Fibroblast of lung (primary cell): ENCODE measurements at places on chromosomes 5 and 9. TPM values are rescaled to one million over a fixed set of nuclear protein-coding genes. Genes with fewer than 3 reads are reported as not detected.

IFNA21 gene
- total RNA-seq, result not detected in 2 replicates

FOXD4 gene
- total RNA-seq, result 0.17 and 0.26 TPM in 2 replicates

LCN9 gene
- not detected in 2 replicates for total RNA-seq

WWC1 gene
- 2.5 and 4.9 TPM in 2 replicates for total RNA-seq

GRPEL2 gene
- total RNA-seq, result 29.6 and 30.8 TPM in 2 replicates

GABRA6 gene
- total RNA-seq, result not detected in 2 replicates

ASS1 gene
- 223 and 276 TPM in 2 replicates for total RNA-seq

PCDHGB2 gene
- total RNA-seq, result 3.1 and 4.6 TPM in 2 replicates

LCP2 gene
- under 0.01 TPM in 1 of 2 replicates, not detected in the other for total RNA-seq

SLC6A18 gene
- total RNA-seq, result not detected in 2 replicates

NUDT12 gene
- total RNA-seq, result 9.8 and 15.4 TPM in 2 replicates

MYOT gene
- total RNA-seq, result not detected in 2 replicates

SPINK13 gene
- total RNA-seq, result not detected in 2 replicates

CCDC192 gene
- total RNA-seq, result not detected in 2 replicates

DNA sequence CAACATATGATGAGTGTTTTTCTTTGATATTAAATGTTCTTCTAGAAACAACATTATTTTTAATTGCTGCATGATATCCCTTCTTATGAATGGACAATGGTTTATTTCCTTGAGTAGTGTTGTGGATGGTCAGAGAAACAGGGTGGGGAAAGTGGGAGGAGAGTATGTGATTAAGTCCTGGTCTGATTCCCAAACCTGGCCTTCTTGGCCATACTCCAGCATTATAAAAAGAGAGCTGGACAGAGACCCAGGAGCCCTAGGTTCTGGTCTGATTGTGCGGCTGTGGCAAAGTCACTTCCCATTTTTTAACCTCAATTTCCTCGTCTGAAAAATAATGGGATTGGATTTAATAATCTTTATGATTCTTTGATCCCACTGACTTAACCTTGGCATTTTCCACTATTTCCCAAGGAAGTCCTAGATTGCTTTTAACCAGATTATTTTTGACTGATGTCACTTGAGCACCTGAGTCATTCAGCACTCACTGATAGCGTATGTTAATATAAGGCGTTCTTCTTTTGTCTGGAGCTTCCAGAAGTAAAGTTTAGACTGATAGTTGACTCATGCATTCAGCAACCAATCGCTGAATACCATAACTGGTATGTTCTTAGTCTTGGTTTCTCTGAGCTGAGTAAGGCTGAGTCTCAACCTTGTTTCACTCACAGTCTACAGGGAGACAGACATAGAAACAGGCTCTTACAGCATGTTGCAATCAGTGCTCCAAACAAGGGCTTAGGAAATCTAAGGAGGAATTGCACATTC is 26.2 kb downstream of the OSMR start:
- DNase-seq, result peak; percentile 99

- no peak for DNase-seq
These were observed 21.4 kb upstream of the CEP78 start for GRCh38 chr9:78214492-78214891.

- no peak for DNase-seq
These were observed 8.4 kb upstream of the UBAP1 start for GRCh38 chr9:34170237-34170991.

DNA sequence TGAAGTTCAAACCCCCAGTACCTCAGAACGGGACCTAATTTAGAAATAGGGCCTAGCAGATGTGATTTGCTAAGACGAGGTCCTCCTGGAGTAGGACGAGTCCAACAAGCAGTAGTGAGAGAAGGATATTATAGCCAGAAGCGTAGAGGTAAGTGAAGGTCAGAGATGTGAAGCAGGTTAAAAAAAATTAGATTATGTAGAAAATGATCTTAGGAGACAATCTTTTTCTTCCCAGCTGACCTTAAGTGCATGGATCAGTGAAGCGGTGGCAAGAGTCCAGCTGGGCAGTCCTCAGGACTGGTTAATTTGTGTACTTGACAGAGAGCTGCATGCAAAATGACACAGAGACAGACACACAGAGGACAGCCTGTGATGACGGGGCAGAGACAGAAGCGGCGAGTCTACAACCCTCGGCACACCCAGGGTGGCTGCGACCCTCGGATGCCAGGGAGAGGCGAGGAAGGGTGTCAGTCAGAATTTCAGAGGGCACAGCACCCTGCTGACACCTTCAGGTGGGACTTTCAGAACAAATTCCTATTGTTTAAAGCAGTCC is 131.4 kb upstream of the IRX4 start:
- no peak for DNase-seq

DNA sequence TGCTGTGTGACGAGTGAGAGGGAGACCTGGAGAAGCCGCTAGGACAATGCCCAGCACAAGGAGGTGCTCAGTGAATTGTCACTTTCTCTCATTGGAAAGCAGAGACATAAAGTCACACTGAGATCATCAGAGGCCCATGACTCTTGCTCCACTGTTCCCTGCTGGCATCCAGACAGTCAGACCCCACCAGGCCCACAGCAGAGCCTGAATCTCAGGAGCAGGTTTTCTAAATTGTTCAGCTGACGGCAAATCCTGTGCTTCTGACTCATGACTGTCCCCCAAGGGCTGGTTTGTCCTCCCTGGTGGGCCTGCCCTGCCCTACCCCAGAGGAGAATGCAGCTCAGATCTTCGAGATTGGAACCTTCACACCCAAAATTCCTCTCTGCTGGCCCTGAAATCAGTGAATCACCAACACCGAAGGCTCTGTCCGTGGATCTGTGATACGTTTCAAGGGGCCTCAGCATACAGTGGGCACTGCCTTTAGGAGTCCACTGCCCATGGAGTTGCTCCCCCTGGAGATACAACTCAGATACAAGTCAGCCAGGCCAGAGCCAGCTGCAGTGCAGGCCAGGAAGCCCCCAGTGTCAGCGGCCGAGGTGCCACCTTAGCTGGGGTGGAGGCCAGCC is 2.7 kb downstream of the PTGES start:
- DNase-seq, result peak; percentile 71

DNA sequence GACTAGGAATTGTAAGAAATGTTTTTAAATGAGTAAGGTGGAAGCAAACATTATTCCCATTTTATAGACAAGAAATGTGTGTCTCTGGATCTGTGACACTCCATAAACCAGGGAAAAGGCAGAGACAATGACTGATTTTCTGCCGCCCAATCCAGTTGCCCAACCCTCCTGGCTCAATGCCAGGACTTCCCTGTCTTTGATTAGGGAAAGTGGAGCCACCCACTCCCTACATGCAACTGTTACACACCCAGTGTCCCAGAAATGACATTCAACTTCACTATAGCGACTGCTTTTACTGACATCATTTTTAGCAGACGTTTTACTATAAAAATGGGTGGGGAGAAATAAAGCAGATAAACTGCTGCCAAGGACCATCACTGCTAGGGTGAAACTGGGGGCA is 79.7 kb downstream of the THBS4 start:
- no peak for DNase-seq

GRCh38 chr9:13410566-13411031 is 131.1 kb upstream of the MPDZ start:
- DNase-seq, result no peak

- no peak for DNase-seq
These were observed 111.8 kb downstream of the COL23A1 start for GRCh38 chr5:178478370-178478769.

GRCh38 chr5:91598216-91598615 is 215.1 kb upstream of the ARRDC3 start:
- DNase-seq, result no peak

GRCh38 chr9:106450549-106450948 is 412.4 kb upstream of the ZNF462 start:
- DNase-seq, result no peak

- no peak for DNase-seq
These were observed 49.2 kb downstream of the SIL1 start for GRCh38 chr5:139148986-139149385.

DNA sequence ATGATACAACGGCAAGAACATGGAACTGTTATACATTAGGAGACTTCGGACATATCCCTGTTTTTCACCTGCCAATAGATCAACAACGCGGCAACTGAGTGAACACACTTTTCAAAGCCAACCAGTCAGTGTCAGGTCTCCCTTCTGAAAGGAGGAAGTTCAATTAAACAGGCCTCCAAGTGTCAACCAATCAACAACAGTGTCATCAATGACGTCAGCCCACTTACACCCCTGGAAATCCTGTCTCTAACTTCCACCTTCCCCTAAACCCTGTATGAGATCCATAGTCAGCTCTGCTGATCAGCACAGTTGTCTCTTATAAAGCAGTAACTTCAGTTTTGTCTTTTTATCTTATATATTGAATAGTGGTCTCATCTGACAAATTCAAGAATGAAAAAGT is 36.6 kb downstream of the DMRT3 start:
- DNase-seq, result no peak

DNA sequence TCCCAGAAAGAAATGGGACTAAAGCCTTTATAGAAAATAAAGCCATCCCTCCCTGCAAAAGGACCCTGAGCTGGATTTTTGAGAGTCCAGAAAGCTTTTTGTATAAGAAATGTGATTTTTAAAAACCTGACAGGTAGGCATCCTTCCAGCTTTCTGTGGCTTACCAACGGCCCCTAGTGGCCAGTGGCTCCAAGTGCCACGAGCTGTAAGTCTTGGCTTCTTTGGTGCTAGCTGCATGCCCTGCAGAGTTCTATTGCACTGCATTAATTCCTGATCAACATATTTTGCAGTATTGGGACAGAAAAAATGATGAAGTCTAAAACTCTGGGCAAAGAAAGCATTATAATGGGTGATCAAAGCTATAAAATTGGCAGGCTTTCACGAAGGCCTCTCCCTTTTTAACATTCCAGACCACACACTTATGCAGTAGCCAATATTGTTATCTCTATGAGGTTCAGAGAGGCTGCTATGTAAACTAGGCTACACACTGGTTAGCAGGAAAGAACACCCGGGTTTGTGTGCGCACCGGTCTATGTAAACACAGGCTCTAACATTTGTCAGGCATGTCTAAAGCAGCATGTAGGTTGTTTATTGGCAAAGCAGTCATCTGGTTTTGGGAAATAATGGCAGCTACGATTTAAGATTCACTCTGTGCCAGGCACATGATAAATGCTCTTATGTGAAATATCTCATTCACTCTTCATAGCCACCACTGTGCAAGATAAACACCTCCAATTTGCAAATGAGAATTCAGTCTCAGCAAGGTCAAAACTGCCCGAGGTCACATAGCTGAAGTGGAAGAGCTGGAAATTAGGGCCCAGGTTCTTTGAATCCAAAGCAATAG is 55.2 kb downstream of the NMUR2 start:
- peak; percentile 24 for DNase-seq

- no peak for DNase-seq
These were observed 51.0 kb upstream of the OR2K2 start for GRCh38 chr9:111381006-111381405.

DNA sequence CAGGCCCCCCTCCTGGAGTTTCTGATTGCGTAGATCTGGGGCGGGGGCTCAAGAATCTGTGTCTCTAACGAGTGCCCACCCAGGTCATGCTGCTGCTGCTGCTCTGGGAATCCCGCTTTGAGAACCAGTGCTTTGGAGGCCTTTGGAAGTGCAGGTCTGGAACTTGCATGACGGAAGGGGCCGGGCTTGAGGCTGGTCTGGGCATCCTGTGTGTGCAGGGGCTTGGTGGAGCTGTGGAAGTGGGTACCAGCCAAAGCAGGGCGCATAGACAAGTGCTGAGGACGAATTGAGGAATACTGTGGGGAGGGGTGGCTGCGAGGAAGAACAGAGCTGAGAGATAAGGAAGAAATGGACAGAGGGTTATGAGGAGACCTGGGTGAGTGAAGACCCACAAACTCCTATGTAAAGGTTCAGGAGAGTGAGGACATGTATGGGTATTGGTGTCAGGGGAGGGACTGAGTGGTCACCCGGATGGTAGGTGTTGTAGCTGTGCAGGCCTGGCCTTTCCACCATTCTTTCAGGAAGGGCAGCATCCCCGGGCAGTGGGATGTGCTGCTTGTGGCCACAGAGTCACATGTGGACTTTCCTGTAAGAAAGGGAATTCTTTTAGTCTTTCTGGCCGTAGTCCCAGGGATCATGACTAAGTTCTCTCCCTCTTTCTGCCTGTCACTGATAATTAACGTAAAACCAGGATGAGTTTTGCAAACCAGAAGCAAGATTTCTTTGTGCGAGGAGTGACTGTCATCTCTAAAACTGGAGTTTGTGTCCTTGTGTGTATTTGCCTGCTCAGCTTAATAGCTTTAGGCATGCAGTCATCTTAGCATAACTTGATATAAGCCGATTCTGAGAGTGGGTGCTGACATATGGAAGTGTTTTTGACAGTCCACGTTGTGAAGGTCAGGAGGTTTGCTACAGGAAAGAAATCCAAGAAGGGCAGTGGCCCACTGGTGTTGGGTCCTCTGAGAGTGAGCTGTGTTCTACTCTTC is 43.3 kb upstream of the TJP2 start:
- peak; percentile 96 for DNase-seq

- no peak for DNase-seq
These were observed 493.4 kb upstream of the COX7C start for GRCh38 chr5:86124333-86124732.

- no peak for DNase-seq
These were observed 155.9 kb downstream of the ERCC6L2 start for GRCh38 chr9:96031366-96031824.

DNA sequence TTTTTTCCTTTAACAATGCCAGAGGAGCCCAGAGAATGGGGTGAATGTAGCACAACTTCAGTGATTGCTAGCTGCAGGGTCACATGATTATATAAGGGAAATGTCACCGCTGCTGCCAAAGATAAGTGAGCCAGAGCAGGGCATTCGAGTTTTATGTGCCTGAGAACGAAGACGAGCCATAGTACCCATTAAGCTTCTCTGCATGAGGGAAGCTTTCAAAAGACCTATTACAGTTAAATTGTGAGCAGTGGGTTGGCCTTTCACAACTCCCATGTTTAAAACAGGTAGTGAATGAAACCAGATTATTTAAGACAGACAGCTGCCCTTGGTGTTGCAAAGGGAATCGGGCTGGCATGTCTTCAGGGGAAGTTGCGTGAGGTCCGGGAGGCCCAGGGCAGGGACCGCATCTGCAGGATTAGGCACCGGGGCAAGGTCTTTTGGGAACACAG is 82.4 kb upstream of the TNFAIP8 start:
- DNase-seq, result no peak

DNA sequence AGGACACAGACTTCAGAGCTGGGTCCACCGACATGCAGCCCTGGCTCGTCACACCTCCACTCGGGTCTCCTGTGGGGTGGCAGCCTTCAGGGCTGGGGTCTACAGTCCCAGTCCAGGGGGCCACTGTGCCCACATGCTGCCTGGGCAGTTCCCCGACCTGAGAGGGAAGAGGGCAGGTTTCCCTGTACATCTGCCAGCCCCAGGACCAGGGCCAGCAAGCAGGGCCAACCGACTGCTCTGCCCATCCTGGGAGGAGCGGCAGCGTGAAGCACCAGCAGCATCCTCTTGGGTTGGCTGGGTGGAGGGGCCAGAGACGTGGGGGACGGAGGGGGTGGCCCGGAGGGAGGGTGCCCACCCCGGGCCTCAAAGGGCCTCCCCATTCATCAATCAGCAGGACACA is 120.6 kb upstream of the SARDH start:
- DNase-seq, result no peak

GRCh38 chr9:23341346-23341745 is 484.7 kb downstream of the ELAVL2 start:
- no peak for DNase-seq
